Activated CD4-positive, CD25-positive, alpha-beta regulatory T cell (primary cell): ENCODE measurements at places on chromosomes 7 and 10.

DNA sequence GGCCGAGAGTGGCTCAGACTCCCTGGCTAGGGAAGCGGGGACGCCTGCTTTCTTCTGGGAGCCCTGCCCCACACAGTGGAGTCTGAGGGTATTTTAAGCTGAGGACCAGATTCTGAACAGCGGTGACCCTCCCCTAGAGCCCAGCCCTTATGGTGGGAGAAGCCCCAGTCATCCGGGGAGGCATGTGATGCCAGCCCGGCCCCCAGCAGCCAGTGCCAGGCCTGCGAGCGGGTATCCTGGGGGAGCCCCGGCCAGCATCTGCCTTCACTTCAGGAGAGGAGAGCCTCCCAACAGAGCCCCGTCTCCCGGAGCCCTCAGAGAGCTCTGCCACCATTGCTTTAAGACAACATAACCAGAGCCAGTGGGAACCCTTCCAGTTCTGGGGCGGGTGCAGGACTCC, 41.5 kb upstream of the DNAJB6 start:
- no peak for DNase-seq

DNA sequence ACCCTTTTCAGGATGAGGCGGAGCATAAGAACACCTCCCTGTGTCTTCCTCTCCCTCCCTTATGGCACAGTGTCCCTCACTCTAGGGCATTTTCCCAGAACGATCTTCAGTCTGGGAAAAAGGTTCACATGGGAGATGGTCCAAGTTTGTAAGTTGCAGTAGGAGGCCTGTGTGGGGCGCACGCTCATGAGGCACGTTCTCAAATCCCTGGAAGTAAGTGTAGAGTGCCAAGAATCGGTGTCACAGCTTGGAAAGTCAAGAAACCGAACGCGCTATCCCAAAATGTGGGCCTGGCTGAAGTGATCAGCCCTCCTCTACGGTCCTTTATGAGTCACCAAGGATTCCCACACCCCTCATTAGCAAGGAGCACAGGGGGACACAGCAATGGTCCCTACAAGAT, 23.9 kb upstream of the SMARCD3 start:
- no peak for DNase-seq

DNA sequence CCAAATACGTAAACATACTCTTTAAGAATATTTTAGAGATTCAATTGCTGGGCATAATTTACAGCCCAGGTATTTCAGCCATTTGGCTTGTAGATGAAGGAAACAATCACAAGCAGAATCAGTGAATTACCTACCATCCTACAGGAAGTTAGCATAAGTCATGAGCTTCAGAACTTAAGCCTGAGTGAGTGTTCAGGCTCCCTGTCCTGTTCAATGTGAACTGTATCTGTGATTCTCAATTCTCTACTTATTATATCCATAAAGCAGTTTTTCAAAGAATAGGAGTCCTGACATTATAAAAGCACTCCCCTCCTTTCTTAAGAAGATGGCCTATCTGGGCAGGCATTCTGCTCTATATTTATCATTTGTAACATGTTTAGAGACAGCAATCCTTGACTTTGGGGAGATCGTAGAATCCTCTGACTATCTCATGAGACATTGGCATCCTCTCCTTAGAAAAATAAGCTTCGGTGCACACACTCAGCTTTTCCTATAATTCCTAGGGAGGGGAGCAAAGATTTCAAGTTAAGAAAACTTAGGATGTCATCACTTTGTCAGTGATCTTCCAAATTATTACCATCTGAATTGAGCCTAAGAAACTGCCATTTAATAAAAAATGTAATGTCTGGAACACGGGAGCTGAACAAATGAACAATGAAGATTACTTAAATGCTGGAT, 645.2 kb upstream of the IGFBP3 start:
- DNase-seq: no peak

DNA sequence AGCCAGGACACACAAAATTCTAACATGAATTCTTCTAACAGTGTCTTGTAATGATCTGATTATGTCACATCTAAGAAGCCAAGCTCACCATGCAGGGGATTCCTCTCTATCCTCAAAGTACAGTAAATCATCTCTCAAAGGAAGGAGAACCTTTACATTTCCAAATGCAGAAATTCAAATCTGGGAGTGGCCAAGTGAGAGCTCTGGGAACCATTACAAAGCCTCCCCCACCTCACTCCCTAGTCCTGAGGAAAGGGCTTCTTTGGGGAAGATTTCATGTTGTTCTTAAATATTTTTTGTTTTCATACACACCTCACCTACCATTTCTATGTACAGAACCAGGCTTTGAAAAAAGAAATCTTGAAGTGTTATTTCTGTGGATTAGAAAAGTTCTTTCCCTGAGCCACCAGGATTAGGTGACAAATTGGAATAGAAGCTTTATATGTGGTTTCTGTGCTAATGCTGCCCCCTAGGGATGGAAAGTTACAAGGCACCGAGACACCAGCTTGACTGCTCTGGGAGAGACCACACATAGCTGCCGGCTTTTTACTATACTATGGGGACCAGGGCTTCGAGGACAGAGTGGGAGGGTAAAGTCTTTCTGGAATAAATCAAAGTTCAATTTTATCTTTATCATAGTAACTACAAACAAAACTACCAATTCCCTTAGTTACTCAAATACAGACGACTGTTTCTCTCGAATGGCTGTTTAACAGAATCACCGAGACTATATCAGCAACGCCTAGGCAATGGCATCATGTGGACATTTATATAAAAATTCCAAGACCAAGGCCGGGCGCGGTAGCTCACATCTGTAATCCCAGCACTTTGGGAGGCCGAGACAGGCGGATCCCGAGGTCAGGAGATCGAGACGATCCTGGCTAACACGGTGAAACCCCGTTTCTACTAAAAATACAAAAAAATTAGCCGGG, 116.1 kb downstream of the RNF216 start:
- peak; percentile 35 for DNase-seq

- no peak for DNase-seq
Measured at GRCh38 chr10:120262857-120263547, 194.0 kb upstream of the PLPP4 start.
